Hematopoietic multipotent progenitor cell treated with erythropoietin and hydrocortisone succinate and interleukin-3 and kit ligand, for 8 days (in vitro differentiated cells): ENCODE measurements at places on chromosomes 5 and 9.
A peak's percentile ranks its signal among the peaks of the same experiment; 100 is the strongest.

DNA sequence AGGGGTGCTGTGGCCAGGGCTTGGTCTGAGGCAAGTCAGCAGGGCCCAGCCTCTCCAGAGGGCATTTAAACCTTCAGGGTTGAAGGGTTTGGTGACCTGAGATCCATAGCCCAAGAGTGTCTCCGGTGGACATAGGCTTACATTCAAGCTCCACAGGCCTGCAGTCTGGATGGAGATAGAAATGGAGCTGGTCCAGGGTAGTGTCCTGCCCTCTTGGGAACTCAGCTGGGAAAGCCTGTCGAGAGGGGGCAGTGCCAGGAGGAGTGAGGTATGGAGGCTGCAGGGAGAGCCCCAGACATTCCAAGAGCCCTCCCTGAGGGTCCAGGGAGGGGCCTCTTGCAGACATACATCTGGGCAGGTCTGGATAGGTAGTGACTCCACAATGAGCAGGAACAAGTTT is 177.0 kb upstream of the MVB12B start:
- no peak for DNase-seq

DNA sequence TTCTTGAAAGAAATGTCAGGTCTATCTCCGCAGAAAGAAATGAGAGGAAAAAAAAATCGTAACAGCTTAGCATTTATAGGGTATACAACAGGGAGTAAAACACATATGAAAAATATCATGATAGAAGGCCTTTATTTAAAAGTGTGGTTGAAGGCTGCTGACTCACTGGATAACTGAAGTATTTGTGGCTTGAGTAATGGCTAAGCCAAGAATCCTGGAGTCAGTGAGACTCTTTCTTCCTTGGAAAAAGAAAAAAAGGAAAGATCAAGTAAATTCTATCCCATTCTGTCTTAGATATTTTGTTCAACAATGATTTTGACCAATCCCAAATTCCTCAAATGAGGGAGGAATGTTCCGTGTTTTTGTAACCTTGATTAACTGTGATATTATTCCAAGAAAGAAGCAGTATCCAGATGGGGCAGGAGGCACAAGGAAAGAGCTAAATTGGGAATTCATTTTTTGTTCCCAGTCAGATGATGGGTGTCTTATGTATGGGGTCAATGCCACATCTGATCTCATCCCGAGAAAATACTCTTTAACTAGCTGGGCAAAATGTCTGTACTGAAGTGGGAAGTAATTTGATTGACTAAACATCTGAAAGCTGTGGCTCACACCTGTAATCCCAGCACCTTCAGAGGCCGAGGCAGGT is 64.3 kb upstream of the MYO10 start:
- DNase-seq, result no peak

DNA sequence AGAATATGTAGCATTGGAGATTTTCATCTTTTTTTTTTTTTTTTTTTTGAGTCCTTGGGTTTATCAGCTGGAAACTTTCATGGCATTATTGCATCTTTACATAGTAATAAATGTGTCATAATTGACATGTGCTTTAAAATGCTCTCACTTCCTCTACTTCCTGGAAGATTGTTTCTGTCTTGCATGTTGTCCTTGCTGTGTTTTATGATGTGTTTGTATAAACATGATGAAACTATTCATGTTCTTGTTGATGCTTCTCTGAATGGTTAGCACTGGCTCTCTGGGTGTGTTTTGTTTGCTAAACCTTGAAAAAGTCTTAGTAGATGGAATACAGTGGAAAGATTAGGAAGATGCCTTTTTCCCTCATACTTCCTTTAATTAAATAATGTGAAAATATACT is 87.9 kb downstream of the IQGAP2 start:
- DNase-seq, result no peak

DNA sequence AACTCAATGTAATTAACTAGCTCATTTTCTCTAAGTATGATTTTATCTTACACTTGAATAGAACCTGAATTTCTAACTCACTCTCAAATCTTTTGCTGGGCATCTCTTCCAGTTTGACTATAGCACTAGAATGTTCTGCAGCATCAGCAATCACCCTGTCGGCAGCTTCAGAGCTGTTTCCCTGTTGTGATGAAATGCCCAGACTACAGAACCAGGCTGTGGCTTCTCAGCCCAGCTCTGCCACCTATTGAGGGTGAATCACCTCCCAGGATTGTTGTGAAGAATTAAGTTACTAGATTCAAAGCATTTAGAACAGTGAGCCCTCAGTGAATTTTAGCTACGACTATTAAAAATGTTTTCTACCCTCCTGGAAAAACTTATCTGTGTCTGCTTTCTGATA is 90.4 kb upstream of the ANKRD55 start:
- no peak for DNase-seq

DNA sequence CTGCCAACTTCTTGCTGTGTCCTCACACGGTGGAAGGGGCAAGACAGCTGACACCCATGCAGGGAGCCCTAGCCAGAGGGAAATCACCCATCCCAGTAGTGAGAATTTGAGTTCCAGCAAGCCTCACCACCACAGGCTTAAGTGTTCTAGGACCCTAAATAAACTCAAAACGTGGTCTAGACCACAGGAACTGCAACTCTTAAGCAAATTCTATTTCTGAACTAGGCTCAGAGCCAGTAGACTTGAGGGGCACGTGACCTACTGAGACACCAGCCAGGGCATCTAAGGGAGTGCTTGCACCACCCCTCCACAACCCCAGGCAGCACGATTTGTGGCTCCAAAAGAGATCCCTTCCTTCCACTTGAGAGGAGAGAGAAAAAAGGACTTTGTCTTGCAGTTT is 96.0 kb upstream of the PHF24 start:
- DNase-seq, result no peak

DNA sequence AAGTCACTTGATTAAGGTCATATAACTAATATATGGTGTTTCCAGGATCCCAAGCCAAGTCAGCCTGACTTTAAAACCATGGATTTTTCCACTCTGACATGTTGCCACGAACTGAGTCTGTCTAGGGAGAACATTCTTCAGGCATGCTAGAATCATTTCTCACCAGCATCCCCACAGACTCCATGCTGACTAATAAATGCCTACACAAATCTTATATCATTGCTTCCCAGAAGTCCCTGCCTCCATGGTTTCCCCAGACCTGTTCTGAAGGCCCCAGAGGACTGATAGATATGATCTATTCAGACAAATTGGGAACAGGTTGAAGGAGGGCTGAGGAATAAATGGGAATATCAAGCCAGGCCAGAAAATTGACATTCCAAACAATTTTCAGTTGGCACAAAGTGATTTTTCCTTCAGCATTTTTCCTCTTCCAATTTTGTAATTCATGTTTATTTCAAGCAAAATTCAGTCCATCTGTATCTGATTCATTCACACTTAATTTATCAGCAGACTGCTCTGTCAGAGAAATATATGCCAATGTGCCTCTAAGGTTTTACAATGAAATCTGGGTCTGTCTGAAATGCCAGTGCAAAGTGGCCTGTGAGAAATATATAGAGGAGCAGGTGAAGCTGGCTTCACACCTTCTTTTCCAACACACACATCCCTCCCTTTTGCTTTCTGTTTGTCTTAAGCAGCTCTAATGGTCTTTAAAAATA is 413.6 kb upstream of the TNC start:
- no peak for DNase-seq

- DNase-seq, result no peak
These were observed 33.8 kb downstream of the GPBP1 start for GRCh38 chr5:57207681-57208080.

- DNase-seq, result no peak
These were observed 92.9 kb downstream of the PDZD2 start for GRCh38 chr5:31731710-31732301.

GRCh38 chr5:106189121-106189809 is 1481.5 kb downstream of the EFNA5 start:
- DNase-seq, result no peak

DNA sequence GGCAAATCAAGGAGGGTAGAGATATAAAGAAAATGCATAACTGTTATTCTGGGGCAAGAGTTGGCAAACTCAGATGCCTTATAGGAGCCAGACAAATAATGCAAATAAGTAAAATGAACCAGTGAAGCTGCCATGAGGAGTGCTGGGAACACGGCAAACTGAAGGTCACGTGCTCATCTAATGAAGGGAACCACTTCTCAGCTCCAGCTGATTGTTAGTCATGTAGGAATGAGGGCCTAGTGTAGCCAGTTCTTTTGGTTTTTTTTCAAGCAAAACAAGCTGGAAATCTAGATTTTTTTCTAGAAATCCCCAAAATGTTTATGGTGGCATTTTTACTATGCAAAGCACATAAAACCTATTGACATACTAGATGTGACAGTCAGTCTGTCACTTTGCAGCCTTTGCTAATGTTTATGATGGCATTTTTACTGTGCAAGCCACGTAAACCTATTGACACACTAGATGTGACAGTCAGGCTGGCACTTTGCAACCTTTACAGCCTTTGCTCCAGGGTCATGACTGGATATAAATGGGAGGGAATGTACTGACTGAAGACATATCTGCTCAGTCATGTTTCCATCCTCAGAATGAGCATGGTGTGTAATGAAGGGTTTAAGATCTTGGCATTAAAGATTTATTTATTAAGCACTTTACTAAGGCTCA is 39.4 kb downstream of the RUSC2 start:
- DNase-seq, result no peak

DNA sequence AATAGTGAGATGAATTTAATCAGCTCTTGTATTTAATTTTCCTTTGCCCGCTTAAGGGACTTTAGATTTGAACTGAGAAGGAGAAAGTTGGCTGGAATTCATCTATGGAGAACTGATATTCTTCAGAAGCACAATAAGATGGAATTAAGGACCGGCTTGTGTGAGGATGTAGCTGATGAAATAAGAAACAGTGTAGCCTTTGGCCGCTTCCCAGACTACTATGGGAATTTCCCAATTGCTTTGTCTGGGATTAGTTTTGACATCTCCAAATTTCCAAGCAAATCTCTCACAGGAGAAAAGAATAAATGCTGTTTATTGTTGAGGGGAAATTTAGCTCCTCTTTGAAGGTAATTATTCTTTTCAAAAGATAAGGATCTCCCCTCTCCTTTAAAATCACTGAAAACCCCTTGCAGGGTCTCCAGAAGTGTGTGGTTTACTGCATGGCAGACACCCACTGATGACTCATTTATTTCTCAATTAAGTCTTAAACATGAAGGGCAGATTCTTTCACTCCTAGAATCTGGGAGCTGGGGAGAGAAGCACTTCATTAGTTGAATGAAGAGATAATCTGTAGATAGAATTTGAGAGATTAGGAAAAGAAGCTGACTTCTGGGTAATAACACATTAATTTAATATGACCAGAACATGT is 606.5 kb upstream of the ADAMTS16 start:
- DNase-seq, result no peak

- no peak for DNase-seq
These were observed 42.2 kb upstream of the FCN1 start for GRCh38 chr9:134959971-134960310.

- DNase-seq, result no peak
These were observed 194.7 kb downstream of the SREK1 start for GRCh38 chr5:66338828-66339227.

GRCh38 chr9:135215571-135216161 is 128.2 kb downstream of the OLFM1 start:
- no peak for DNase-seq

GRCh38 chr9:99818500-99818899 is 3.2 kb upstream of the NR4A3 start:
- DNase-seq, result no peak

- DNase-seq, result no peak
These were observed 44.1 kb upstream of the FOXE1 start for GRCh38 chr9:97808972-97809371.

DNA sequence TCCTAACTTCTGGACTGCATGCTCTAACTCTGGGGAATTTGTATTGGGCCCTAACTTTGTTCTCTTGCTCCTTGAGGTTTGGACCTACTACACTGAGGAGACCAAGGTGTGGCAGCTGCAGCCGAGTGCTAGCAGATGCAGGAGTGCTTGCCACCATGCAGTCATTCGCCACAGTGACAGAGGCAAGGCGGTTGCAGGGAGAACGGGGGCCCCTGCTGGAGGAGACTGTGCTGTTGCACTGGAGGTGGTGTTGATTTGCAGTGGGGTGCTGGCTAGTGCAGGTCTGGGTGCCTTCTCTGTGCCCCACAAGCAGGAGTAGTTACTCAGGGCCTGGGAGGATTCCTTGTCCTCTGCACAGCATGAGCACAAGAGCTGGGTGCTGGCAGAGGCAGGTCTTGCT is 22.4 kb upstream of the DIRAS2 start:
- DNase-seq, result no peak

- no peak for DNase-seq
These were observed 8.4 kb upstream of the PPP1R2B start for GRCh38 chr5:156841737-156842136.

- DNase-seq, result no peak
These were observed 143.9 kb downstream of the IRX2 start for GRCh38 chr5:2607598-2607997.

- DNase-seq, result peak; percentile 21
These were observed 14.2 kb upstream of the KIF27 start for GRCh38 chr9:83935276-83935935.

DNA sequence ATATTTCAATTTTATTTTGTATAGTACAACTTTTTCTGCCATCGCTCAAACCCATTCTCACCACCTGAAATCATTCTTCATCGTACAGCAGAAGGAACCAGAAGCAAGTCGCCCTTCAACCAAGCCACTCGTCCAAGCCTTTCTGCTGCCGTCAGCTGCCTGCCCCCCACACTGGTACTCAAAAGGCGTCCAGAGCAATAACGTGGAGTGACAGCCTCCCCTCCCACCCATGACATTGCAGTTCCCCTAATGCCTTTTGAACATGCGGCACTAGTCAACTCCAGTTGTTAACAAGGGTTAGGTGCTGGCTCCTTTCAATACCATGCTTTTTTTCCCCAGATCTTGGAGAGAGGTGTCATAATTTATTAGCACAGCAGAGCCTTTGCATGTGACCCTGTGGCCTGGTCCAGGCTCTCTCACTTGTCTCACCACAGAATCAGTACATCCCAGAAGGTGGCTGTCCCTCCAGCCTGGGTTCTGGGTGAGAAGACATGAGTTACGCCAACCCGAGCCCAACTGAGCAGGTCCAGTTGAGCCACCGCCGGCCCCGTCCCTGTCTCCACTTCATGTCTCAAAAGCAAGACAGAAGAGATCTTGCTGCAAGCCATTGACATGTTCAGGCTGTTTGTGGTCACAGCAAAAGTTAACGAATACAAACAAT is 20.4 kb upstream of the MED10 start:
- no peak for DNase-seq

DNA sequence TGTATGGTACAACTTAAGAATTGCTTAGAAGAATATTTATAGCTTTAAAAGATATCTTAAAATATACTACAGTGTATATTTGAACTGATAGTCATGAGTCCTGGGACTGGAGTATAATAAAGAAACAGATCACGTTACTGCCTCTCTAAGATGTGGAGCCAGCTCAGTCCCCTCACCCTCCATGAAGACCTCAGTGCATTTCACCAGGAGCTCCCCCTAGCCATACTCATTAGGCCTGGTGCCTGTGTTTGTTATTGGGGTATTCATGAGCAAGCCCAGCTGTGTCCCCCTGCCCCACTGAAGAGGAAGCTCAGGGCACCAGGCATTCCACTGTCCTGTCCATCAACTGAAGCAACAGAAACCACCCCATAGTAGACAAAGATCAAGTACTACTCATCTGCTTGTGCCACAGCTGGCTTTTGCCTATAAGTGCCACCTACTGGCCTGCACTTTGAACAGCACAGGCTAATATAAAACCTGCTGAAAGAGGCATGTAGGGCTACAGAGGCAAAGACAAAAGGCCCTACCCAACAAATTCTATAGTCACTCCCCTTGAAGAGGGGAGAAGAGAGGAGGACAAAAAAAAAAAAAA is 850.2 kb upstream of the NUDT12 start:
- peak; percentile 21 for DNase-seq
